T-cell (primary cell): ENCODE measurements at places on chromosomes 12 and 14.

- no peak overlapping the region for H3K4me3 ChIP-seq
- no peak overlapping the region for H3K27ac ChIP-seq
- H3K36me3 ChIP-seq, result no peaks in the 10 kb centered on the region
- peak; percentile 40 for DNase-seq
Measured at GRCh38 chr12:124036657-124037109, 63.7 kb downstream of the ZNF664 start.

DNA sequence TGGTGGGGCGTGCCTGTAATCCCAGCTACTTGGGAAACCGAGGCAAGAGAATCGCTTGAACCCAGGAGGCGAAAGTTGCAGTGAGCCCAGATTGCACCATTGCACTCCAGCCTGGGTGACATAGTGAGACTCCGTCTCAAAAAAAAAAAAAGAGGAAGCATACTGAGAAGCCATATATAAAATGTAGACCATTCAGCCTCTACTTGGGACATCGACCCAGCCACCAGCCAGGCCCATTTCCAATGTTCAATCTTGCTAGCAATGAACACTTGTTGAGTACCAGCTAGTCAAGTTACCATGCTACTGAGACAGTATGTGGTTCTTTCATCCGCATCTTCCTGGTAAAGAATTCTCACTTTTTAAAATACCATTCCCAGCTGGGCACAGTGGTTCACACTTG, 33.4 kb upstream of the RASSF8 start:
- no peak overlapping the region for H3K4me3 ChIP-seq
- no peaks in the 10 kb centered on the region for H3K4me1 ChIP-seq
- H3K27me3 ChIP-seq, result no peaks in the 10 kb centered on the region
- no peaks in the 10 kb centered on the region for H3K36me3 ChIP-seq
- H3K27ac ChIP-seq, result no peak overlapping the region

- H3K27me3 ChIP-seq, result no peaks in the 10 kb centered on the region
- DNase-seq, result no peak
- H3K4me3 ChIP-seq, result no peak overlapping the region
Measured at GRCh38 chr12:118908811-118909210, 72.5 kb upstream of the SRRM4 start.

DNA sequence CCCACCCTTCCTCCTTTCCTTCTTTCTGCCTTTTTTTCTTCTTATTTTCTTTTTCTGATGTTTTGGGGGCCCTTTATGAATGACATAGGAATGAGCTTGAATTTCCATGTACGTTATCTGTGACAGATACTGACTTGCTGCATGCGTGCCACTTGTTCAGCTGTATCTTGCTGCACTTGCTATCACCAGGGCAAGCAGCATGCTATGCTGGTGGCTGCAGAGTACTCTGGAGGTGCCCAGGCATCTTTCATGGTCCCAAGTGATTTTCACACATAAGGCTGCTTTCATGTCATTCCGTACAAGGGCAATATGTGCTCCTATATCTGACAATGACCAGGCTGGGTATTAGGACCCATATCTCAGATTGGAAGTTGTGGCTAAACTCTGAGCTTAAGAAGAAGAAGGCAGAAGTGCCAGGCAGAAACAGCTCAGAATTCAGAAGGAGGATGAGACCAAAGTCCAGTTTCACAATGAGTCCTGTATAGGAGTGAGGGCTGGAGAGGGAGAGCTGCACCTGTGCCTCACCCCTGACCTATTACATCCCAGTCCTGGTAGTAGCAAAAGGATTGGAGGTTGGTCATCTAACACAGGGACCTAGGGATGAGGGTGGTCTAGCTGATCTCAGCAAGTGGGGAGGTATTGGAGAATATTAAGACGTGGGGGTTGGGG, 299.0 kb upstream of the DDHD1 start:
- DNase-seq, result no peak
- no peak overlapping the region for H3K4me3 ChIP-seq
- peaks cover 3% of the 10 kb centered on the region for H3K27me3 ChIP-seq
- H3K4me1 ChIP-seq, result no peaks in the 10 kb centered on the region
- H3K36me3 ChIP-seq, result no peaks in the 10 kb centered on the region

DNA sequence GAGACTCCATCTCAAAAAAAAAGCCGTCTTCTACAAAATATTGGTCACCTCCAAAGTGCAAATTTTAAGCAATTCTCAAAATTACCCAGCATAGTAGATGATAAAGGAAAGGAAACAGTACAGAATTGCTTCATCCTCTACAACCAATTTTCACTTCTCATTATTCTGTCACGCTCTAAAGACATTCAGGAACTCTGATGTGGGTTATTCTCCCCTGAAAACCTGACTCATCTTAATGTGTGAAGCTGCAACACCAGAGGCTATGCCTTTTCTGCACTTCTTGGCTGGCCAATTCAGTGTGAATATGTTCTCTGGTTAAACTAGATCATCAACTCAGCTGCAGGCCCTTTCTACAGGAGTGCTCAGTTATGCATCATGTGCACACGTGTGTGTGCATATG, 11.0 kb downstream of the PTGER2 start:
- no peaks in the 10 kb centered on the region for H3K27me3 ChIP-seq
- H3K4me3 ChIP-seq, result no peak overlapping the region
- no peaks in the 10 kb centered on the region for H3K36me3 ChIP-seq
- H3K27ac ChIP-seq, result peak overlapping the region; percentile 26
- peaks cover 9% of the 10 kb centered on the region for H3K4me1 ChIP-seq
- no peak for DNase-seq

DNA sequence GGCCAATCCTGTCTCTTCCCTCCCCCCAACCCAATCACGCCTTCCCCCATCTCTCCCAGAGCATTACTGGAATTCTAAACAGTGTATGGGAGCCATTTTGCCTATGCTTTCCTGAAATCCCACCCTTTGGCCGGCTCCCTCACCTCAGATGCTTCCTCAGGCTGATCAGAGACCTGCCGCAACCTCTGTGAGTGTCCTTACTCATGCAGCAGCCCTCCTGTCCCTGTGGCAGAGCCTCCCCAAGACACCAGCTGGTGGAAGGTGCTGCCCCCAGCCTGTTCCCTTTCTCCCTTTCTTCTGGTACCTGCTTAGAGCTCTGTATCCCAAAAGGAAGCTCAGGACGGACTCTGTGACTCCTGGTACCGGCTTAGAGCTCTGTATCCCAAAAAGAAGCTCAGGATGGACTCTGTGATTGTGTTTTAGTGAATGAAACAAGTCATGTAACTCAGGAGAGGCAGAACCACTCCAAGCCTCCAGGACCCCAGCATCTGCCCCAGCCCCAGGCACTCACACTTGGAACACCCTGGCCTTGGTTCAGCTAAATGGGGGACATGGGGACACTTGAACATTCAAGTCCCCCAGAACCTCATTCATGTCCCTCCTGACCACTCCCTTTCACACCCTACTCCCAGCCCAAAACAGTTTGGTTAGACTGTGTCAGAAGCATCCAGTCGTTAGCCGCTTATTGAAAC, 29.3 kb upstream of the RIN3 start:
- H3K27ac ChIP-seq, result no peak overlapping the region
- no peak for DNase-seq
- no peaks in the 10 kb centered on the region for H3K4me1 ChIP-seq
- H3K4me3 ChIP-seq, result no peak overlapping the region
- no peaks in the 10 kb centered on the region for H3K36me3 ChIP-seq

DNA sequence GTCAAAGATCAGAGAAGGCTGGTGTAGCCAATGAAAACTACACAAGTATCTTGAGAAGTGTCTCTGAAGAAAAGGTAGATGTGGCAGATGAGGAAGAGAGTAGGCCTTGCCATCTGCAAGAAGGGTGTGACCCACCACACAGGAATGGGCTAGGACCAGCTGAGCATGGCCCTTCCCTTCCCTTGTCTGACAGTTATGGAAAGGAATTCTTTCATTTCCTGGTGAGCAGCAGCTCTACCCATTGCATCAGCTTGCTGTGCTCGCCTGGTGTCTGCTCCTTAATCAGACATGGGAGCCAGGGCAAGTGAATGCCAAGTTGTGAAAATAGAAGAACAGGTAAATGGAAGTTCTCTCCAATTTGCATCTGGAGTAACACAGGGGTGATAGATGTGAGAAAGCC, 145.2 kb upstream of the KRR1 start:
- no peak for DNase-seq
- H3K27ac ChIP-seq, result no peak overlapping the region
- no peaks in the 10 kb centered on the region for H3K27me3 ChIP-seq
- no peaks in the 10 kb centered on the region for H3K36me3 ChIP-seq

DNA sequence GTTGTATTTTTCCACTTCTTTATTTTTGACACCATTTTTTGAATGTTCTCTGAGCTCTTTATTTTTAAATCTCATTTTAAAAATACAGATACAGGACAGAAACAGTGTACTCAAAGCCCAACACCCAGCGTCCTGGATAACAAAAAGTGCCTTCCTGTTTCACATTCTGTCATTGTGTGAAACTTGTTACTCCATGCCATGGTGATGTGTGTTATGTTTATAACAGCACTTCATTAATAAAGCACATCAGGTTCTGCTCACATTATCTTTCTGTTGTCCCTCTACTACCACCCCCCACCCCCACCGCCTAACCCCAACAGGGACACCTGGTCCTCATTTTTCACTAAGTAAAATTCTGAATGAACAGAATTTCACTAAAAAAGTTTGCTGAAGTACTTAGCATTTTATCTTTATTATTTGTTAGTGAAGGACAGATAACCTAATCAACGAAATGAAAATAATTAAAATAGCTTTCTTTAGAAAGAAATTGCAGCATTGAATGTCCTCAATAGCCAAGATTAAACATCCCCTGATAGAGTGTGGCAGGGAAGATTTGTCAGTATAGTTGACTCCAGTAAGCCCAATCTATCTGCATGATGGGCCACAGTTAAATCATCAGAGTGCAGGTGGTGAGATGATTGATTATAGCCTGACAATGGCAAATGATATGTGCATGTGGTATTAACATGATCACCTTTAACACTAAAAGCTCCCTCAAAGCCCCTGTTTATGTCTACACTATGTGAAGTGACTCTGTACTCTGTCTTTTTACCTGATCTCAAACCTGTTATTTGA, 153.9 kb downstream of the ACSS3 start:
- no peaks in the 10 kb centered on the region for H3K4me1 ChIP-seq
- H3K27me3 ChIP-seq, result no peaks in the 10 kb centered on the region
- no peaks in the 10 kb centered on the region for H3K36me3 ChIP-seq

GRCh38 chr12:102510463-102510862, 30.1 kb upstream of the IGF1 start:
- H3K4me3 ChIP-seq, result no peak overlapping the region
- H3K36me3 ChIP-seq, result no peaks in the 10 kb centered on the region
- no peak overlapping the region for H3K27ac ChIP-seq
- DNase-seq, result no peak

GRCh38 chr14:96403409-96403808, 11.5 kb downstream of the AK7 start:
- no peak overlapping the region for H3K4me3 ChIP-seq
- H3K27me3 ChIP-seq, result no peaks in the 10 kb centered on the region
- no peaks in the 10 kb centered on the region for H3K36me3 ChIP-seq
- H3K27ac ChIP-seq, result no peak overlapping the region
- H3K4me1 ChIP-seq, result no peaks in the 10 kb centered on the region
- DNase-seq, result no peak
